Suppressor macrophage (primary cell): ENCODE measurements at places on chromosomes 7 and 10.

- DNase-seq, result no peak
These were observed 68.6 kb upstream of the GDF10 start for GRCh38 chr10:47231414-47231813.

GRCh38 chr7:20466543-20467021 is 135.9 kb downstream of the ITGB8 start:
- DNase-seq, result peak; percentile 94

DNA sequence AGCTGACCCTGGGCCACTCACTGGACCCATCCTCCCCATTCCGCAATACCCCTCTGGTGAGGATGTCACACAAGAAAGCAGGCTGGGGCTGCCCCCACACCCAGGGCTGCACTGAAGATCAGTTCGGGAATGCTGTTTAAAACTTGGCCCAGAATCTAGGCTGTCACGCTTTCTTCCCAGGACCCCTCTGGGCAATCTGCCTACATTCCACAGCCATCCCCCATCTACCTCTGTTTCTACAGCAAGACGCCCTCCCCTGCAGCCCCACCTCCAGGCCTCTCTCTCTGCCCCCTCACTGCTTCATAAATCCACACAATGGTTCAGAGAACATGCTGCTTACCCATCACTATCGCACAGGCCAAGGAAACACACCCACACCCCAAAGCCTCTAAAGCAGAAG is 36.1 kb downstream of the XPNPEP1 start:
- no peak for DNase-seq

DNA sequence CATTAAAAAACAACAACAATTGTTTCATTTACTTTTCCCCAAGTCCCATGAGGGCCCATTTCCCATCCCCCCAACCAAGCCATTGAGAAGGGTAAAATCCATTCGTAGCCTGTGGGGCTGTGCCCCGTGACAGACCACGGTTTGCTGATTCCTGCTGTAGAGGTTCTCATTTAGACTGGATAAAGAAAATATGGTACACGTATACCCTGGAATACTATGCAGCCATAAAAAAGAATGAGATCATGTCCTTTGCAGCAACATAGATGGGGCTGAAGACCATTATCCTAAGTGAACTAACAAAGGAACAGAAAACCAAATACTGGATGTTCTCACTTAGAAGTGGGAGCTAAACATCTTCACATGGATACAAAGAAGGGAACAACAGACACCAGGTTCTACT is 44.9 kb downstream of the ZNF783 start:
- no peak for DNase-seq

DNA sequence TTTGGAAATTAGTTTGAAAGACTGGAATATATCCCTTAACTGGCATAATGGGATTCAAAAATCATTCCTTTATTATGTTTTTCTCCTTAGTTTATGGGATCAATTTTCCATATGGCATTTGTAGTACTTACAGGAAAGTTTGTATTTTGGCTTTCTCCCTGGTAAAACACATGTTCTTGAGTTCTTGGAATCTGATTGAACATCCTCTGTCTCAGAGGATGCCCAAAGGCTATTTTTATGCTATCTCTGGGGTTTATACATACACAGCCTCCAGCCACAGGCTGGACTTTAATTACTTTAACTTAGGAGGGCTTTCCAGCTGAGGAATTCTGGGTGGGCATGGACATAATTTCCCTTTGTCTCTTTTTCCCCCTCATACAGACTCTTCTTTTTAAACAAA is 236.4 kb downstream of the HGF start:
- no peak for DNase-seq

GRCh38 chr10:129038522-129038921 is 428.5 kb upstream of the MGMT start:
- DNase-seq, result no peak

- no peak for DNase-seq
These were observed 139.4 kb downstream of the SKIDA1 start for GRCh38 chr10:21385996-21386585.

- no peak for DNase-seq
These were observed 823.5 kb upstream of the POM121L12 start for GRCh38 chr7:52211930-52212329.

- DNase-seq, result no peak
These were observed 669.5 kb upstream of the GHITM start for GRCh38 chr10:83469728-83470331.

DNA sequence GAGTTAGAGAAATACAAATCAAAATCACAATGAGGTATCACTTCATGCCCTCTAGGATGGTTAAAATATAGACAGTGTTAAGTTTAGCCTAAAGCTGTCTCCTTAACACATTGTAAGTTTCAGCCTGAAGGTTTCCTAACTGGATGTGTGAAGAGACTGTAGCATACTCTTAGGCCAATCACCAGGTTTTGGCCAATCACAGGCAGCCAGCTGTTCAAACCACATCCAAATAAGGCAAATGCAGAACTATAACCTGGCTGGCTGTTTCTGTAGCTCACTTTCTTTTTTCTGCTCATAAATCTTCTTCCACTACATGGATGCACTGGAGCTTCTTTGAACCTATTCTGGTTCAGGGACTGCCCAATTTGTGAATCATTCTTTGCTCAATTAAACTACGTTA is 19.7 kb downstream of the ESYT2 start:
- peak; percentile 20 for DNase-seq

GRCh38 chr7:17532861-17533404 is 234.5 kb downstream of the AHR start:
- peak; percentile 63 for DNase-seq

- DNase-seq, result no peak
These were observed 60.6 kb upstream of the AKR1C1 start for GRCh38 chr10:4902571-4903011.

DNA sequence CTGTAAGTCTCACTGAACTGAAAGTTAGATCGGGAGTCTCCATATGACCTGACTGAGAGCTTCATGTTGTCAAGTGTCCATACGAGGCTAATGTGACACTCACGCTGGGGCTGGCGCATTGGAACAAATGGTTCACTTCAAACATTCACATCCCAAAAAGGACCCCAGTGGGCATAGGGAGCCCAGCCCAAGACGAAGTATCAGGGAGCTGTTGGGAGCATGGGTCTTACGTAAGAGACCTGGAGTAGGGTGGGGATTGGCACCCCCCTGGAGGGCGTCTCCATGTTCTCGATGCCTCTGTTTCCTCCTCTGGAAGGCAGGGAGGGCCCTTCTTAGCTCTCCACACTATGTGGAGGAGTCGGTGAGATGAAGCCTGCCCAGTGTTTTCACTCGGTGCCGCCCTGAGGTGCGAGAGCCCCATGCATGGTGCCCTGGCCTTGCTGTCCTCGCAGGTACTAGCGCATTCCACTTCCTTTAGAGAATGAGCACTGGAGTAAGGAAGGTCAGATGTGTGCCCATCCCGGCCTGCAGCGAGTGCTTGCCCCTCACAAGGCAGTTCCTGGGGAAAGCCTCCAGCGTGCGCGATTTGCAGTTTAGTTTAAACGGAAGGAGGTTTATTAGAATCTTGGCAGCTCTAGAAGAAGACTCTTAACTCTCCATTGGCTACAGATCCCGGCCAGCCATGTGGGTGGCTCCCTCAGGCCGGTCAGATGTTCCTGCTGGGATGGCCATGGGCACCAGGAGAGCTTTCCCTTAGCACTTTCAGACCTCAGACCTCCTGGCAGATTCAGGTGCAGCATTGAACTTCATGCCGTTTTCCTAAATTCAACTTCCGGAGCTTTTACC is 64.4 kb downstream of the PTPRE start:
- no peak for DNase-seq

GRCh38 chr10:4270116-4270515 is 485.1 kb upstream of the KLF6 start:
- DNase-seq, result peak; percentile 64

DNA sequence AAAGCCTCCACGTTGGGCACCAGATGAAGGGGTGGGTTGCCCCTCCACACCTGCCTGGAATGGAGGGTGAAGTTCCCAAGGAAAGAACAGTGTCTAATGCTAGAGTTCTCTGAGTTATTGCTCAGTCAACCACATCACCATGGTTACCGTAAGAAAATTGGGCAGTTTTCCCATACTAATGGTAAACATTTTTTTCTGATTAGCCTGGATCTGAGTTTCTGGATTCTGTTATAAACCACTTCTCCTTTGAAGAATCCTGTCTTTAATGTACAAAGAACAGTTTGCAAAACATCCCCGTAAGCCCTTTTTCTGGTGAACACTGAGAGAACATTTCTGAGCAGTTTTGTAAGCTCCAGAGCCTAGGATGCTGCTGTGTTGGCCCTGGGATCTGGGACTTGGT is 45.5 kb downstream of the ABCC2 start:
- no peak for DNase-seq

- DNase-seq, result no peak
These were observed 23.9 kb downstream of the STRIP2 start for GRCh38 chr7:129458171-129458570.

- DNase-seq, result no peak
These were observed 158.6 kb upstream of the TCF7L2 start for GRCh38 chr10:112791447-112791846.
